ENCODE measurements at places on chromosomes 5 and 9. TPM values are rescaled to one million over a fixed set of nuclear protein-coding genes. Genes with fewer than 3 reads are reported as not detected.

UBE2QL1 gene
- 24.5 TPM for polyA plus RNA-seq

ATG12 gene
- 18.3 TPM for polyA plus RNA-seq

KCNN2 gene
- 5.1 TPM for polyA plus RNA-seq

NMUR2 gene
- polyA plus RNA-seq = not detected

DNA sequence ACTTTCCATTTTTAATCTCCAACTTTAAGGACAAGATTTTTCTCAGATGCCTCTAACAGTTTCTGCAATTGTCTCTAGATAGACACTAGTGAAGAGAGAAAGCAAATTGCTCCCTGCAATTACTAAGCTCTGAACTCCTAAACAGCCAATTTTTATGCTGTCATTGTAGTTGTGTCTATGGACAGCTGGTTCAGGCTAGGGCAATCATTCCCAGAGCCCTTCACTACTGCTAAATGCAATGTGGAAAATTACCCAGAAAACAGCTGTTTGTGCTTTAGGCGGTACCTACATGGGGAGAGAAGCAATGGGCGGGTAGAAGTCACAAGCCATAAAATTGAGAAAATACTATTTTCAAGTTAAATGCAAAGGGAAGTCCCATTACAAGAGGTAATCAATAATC lies 211.6 kb downstream of the SPOCK1 start:
- no peak for DNase-seq

- no peak for DNase-seq
These were observed 5.3 kb upstream of the TXN start for GRCh38 chr9:110261632-110262031.

DNA sequence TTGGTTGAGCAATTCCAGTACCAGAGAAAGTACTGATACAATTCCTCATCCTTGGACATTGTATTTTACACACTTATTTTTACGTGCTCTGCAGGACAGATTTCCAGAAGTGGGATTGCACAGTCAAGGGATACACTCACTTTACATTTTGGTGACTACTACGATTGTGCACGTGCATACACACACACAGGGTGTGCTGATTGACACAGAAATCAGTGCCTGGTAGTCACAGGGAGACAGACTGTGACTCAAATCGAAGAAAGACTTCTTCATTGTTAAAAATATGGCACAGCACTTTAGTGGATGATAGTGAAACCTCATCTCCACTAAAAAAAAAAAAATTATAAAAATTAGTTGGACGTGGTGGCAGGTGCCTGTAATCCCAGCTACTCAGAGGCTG lies 1.5 kb downstream of the GARIN3 start:
- no peak for DNase-seq

GRCh38 chr5:160039810-160040470 lies 31.0 kb downstream of the TTC1 start:
- no peak for DNase-seq

- DNase-seq = no peak
These were observed 30.6 kb upstream of the SPINK4 start for GRCh38 chr9:33209394-33209793.

GRCh38 chr5:84085387-84086041 lies 299.2 kb downstream of the EDIL3 start:
- no peak for DNase-seq

GRCh38 chr5:138605254-138605972 lies 30.2 kb upstream of the HSPA9 start:
- DNase-seq = no peak

DNA sequence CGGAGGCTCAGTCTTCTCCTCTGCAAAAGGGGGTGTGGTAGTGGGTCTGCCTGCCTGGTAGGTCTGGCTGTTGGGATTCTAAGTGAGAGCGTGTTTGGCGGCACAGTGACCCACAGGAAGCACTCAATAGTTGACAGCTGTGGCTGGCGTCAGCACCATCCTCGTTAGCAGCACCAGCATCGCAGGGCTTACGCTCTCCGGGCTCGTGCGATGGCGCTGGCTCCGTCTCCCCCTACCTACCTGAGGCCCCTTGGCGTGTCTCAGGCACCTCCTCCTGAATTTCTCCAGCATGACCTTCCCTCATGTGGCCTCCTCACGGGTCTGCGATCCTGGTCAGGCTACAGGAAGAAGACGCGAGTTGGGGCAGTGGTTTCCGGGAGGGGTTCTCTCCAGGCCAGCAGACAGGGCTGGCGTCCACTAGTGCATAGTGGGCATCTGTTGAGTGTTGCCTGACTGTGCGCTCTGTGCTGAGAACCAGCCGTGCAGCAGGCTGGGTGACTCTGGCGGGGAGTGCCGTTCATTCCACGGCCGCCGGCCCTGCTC lies 66.9 kb downstream of the HMCN2 start:
- DNase-seq = no peak

GRCh38 chr5:144011388-144011787 lies 159.1 kb downstream of the YIPF5 start:
- no peak for DNase-seq

Data from brain (organoid and tissue), 16 donors.